SK-MEL-5 (cell line): ENCODE measurements at places on chromosomes 6 and 20. TPM values are rescaled to one million over a fixed set of nuclear protein-coding genes. Genes with fewer than 3 reads are reported as not detected.

The LIME1 gene
- 2.1 and 3.3 TPM in 2 replicates for total RNA-seq

The BPIFB2 gene
- total RNA-seq, result not detected in 2 replicates

The TRIM38 gene
- 15.0 and 15.7 TPM in 2 replicates for total RNA-seq

The HTR1E gene
- not detected in 2 replicates for total RNA-seq

The SLC44A4 gene
- total RNA-seq, result not detected in 2 replicates

The ENPP4 gene
- 1.4 and 2.1 TPM in 2 replicates for total RNA-seq

The IFNGR1 gene
- total RNA-seq, result 40.5 and 42.9 TPM in 2 replicates

The TRIM15 gene
- total RNA-seq, result not detected in 2 replicates

The PHF1 gene
- total RNA-seq, result 19.8 and 20.6 TPM in 2 replicates

The EYS gene
- 0.03 TPM in 1 of 2 replicates, not detected in the other for total RNA-seq

The TBXT gene
- total RNA-seq, result not detected in 2 replicates

The PTPRK gene
- 25.5 and 36.5 TPM in 2 replicates for total RNA-seq
